AG08396 (cell line): ENCODE measurements at places on chromosomes 2 and 18.

DNA sequence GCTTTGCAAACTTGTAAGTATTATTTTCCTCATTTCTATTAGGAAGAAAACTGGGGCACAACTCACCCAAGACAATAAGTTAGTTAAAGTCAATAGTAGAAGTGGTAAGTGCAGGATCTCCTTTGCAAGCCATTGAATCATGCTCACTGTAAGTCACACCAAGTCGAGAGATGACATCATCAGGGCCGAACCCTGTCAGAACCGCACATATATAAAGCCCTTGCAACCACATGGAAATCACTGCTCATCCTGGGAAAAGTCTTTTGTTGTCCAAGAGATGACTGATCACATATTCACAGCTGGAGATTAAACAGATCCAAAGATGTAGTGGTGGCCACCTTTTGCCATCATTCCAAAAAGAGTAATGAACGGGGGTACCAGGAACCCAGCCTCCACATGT lies 484.8 kb upstream of the ID2 start:
- no peak for DNase-seq

DNA sequence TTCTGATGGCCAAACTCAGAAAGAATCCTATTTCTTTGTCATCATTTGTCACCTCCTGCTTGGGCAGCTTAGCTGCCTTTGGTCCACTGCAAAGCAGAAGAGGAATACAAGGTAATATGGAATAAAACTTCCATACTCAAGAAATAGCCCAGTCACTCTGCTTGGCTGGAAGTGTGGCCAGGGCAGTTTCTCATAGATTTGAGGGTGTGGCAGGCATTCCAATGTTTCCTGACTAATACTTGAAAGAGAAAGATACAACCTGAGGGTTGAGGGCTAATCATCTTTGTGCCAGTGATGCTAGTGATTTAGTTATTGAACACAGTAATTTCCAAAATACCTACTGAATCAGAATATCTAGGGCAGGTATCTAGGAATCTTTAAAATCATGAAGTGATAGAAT lies 83.1 kb downstream of the FAM161A start:
- peak; percentile 14 for DNase-seq

DNA sequence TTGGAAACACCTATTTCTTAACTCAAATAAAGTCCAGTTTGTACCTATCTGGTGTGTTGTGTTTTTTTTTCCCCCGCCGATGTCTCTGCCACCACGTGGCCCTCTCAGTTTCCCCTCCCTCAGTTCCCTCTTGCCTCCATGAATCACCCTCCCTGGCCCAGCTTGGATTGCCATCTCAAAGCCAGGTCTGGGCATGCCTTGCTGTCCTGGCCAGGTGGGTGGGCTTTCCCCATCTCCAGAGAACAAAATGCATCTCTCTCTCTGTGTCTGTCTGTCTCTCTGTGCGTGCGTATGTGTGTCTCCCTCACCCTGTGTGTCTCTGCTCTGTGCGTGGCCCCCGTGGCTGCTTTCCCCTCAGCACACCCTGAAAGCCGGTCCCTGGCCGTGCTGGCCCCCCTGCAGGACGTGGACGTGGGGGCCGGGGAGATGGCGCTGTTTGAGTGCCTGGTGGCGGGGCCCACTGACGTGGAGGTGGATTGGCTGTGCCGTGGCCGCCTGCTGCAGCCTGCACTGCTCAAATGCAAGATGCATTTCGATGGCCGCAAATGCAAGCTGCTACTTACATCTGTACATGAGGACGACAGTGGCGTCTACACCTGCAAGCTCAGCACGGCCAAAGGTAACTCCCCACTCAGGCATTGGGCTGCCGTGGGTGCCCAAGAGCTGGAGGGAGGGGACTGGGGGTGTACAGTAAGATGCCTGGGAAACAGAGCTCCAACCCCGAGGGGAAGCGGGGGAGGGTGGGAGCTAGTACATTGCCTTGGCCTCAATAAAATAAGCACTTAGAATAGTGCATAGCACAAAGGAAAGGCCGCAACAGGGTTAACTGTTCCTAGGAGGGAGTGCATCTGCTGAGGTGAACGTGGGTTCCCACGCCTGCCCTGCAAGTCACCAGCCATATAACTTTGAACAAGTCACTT lies 31.6 kb upstream of the GMPPA start:
- DNase-seq: no peak

GRCh38 chr2:7919510-7919909 lies 762.3 kb upstream of the ID2 start:
- no peak for DNase-seq

DNA sequence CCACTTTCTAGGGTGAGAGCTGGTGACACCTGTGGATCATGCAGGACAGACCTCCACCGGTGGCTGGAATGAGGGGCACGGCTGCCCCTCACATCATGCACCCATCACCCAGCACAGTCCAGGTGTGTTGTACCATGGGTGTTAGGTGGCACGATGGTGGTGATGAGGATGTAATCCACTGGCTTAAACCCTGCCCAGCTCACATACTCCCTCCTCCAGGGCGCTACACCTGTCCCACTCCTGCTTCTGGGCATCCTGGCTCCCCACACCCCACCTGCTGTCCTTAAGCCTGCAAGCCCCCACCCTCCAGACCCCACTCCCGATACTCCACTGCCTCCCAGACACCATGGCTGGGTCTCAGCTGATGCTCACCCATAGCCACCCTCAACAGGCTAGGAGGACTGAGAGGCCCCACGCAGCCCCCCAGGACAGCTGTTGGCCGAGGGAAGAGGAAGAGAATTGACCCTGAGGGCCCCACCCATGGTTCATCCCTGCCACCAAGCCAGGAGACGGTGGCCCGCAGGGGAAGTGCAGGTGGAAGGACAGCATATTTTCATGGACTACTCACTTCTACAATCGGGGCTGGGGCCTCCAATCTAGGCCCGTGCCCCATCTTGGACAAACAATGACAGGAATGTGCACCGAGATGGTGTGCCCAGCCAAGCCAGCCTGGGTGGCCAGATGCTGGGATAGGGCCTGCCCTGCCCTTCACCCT lies 34.3 kb downstream of the MAL start:
- DNase-seq: no peak

DNA sequence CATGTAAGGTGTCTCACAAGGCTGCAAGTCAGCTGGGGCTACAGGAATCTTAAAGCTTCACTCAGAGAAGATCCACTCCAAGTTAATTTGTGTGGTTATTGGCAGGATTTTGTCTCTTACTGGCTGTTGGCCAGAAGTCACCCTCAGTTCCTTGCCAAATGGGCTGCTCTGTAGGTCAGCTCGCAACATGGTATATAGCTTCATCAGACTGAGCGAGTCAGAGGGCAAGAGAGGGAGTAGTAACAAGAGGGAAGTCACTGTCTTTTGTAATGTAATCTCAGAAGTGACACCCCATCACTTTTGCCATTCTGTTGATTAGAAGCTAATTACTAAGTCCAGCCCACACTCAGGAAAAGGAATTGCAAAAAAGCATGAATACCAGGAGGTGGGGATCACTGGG lies 119.5 kb downstream of the LRRTM1 start:
- DNase-seq: no peak

DNA sequence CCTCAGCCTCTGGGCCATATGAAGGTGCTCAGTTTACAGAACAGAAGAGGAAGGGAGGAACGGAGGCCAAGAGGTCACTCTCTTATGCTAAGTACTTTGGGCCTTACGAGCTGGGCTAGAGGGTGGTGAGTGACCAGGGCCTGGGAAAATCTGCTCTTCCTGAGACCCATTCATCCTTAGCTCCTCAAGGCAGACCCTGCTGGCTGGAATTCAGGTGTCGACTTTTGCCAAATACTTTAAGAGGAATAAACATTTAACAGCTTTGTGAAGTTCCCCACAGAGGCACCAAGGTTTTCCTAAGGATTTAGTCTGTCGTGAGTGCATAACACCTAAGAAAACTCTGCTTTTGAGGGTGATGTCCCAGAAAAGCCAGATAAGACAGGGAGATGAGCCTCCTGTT lies 129.7 kb upstream of the SIX2 start:
- no peak for DNase-seq

GRCh38 chr2:72112981-72113846 lies 34.4 kb downstream of the CYP26B1 start:
- no peak for DNase-seq

DNA sequence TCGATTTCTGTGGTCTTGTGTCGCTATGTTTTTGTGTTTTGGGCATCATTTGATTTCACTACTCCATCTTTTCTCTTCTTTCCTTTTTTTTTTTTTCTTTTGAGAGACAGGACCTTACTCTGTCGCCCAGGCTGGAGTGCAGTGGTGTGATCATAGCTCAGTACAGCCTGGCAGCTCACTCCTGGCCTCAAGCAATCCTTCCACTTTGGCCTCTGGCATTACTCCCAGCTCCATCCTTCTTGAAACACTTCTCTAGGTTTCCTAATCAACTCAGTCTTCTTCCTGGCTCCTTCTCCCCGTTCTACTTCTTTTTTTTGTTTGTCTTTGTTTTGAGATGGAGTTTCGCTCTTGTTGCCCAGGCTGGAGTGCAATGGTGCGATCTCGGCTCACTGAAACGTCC lies 26.5 kb downstream of the TCF23 start:
- DNase-seq: no peak

- no peak for DNase-seq
Measured at GRCh38 chr2:100235098-100235497, 87.2 kb downstream of the LONRF2 start.

GRCh38 chr2:64348386-64349130 lies 105.4 kb upstream of the LGALSL start:
- DNase-seq: peak; percentile 13

DNA sequence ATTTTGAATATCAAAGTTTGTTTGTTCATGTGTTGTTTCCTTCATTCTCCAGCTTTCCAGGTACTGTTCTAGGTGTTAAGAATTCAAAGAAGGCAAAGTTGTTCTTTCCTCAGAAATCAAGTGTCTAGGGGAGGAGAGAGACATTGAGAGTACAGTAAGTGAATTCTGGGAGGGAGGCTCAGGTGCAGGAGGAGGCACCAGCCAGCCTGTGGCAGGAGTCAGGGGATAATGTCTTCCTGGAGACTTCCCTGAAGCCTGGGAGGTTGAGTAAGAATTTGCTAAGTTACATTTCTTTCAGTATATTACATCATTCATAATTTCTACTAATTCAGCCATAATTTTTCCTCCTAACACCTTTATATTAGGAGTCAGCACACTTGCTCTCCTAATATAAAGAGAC lies 462.1 kb downstream of the TDRD15 start:
- no peak for DNase-seq

DNA sequence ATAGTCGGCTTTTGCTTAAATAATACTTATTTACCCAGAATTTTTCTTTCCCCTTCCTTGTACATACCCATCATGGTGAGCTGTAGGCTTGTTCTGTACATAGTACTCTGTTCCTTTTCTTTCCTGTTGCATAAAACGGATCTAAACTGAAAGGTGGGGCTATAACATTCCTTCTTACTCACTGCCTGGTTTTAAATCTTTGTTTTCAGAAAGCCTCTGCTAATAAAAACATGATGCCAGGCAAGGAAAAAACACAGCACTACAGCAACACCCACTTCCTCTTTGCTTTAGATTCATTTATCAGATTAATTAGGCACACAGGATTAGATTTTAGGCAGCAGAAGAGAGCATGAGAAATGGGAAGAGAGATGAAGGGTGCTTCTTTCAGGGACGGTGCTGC lies 19.6 kb upstream of the STON1 start:
- DNase-seq: no peak

DNA sequence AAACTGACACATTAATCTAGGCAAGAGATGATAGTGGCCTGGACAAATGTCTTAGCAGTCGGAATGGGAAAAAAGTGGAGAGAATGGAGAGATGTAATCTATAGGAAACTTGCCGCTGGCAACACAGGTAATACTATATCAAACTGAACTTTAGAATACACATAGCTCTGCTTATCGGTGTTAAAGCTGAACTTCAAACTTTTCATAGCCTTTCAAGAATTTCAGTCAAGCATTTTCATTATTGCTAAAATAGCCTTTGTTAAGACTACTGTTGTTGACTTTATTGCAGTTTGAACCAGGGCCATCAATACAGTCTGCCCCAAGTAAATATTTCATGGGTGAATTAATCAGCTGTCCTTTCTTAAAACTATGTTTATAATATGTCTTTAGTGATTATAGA lies 12.9 kb upstream of the CHST9 start:
- no peak for DNase-seq

DNA sequence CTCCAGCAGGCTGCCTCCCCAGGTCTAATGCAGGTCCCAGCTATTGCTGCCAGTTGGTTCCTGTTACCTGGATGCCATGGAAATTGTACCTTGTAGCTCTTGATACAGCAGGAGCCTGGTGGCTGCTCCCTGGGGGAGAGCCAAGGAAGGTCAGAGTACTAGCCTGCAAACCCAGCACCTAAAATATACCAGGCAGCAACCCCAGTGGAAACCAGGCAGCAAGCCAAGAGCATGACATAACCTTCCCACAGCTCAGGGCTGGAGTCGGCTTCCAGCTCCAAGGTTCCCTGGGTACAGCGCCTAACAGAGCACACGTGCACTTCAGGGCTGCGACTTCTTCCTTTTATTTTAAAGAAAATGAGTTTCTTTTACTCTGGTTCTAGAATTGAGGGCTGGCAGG lies 30.3 kb downstream of the TNP1 start:
- DNase-seq: peak; percentile 35

DNA sequence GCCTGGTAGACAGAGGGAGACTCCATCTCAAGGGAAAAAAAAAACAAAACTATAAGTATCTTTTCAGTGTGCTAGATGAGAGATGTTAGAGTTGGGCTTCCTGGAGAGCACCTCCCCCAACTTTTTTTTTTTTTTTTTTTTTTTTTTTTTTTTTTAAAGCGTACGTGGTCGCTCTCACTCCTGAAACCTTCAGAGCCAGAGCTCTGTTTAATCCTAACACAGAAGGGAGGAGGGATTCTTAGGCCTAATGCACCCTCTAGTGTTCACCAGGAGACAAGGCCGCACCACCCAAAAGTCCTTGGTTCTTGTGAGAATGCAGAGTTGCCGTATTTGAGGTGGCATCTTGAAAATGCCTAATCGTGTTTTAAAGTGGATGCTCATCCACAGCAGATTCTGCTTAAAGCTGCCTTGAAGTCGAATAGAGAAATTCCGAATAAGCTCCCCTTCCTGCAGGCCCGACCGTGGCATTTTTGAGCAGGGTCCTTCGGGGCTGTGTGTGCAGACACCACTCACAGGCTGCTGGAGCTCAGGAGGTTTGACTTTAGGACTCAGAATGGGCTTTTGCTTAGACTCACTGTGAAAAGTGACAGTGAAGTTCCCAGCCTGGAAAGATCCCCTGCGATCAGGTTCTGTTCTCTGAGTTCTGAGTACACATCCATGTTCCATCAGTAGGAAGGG lies 252.6 kb downstream of the AGAP1 start:
- peak; percentile 89 for DNase-seq

GRCh38 chr2:15591692-15592463 lies at the start of gene DDX1:
TSS of gene DDX1 (plus strand) at chr2:15591868. CDS start at chr2:15591934, 66 bp downstream.
- peak; percentile 90 for DNase-seq

DNA sequence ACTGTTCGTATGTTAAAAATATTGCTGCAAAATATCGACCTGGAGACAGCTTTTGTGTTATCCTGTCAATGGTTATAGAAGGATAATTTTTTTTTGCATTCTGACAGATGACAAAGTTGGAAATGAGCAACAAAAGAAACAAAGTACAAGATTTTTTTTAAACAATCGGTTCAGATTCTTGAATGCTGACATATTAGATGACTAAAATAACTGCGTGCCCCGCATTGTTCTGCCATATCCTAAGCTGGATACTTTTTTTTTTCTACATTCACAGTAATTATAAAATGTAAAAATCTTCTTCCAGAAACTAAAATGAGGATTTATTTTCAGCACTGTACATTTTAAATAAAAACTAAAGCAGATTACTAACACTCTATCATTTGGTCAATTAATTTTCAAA lies 67.1 kb downstream of the ABCG8 start:
- DNase-seq: no peak
